CD4-positive, alpha-beta T cell (primary cell): ENCODE measurements at places on chromosomes 5 and 9.

DNA sequence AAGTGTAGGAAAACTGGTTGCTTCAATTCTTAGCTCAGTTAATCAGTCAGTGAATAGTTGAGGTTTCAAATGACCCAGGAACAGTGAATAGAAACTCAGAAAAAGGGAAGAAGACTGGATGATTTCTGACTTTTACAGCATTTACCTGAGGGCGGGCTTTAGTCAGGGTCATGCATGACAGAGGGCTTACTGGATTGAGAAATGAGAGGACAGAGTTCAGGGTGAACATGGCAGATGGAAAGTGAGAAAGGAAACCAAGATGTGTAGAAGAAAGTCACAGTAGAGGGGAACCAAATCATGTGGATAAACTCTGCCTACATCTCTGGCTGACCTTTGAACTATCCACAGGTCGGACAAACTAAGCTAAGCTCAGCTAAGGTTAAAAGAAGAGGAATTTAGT, 596.0 kb downstream of the SEMA5A start:
- no peak for DNase-seq

- no peak for DNase-seq
These were observed 3.5 kb downstream of the RUFY1 start for GRCh38 chr5:179553875-179554274.

- no peak for DNase-seq
These were observed 11.2 kb upstream of the JAK2 start for GRCh38 chr9:4973902-4974301.

DNA sequence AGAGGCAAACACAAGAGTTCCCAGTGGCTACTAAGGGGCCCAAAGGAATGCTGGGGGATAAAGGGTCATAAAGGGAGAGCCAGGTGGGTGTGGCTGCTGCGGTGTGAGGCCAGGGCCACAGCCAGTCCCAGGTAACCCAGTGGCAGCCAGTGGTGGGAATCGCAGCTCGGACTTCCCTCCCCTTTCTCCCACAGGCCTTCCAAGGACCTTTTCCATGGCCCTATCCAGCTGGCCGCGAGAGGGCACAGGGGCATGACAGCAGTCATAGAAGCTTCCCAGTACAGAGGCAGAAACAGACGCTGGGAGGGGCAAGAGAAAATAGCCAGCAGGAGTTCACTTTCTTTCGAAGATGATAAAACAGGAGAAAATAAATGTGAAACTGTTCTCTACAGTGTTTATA, 257.6 kb downstream of the SEMA5A start:
- DNase-seq, result no peak

DNA sequence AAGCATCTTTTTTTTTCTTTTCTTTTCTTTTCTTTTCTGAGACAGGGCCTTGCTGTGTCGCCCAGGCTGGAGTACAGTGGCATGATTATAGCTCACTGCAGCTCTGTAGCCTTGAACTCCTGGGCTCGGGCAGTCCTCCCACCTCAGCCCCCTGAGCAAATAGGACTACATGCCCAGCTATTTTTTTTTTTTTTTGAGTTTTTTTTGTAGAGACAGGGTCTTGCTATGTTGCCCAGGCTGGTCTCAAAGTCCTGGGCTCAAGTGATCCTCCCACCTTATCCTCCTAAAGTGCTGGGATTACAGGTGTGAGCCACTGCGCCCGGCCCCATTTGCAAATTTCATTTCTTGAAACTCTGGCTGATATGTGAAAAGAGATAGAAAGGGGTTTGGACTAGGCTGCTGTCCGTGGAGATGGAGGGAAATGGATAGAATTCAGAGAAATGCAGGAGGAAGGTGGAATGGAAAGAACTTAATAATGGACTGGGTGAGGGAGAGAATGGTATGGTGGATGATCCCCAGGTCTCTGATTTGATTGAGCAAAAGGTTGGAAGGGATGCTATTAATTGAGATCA, 32.9 kb downstream of the TNFAIP8 start:
- no peak for DNase-seq

- DNase-seq, result no peak
These were observed 480.8 kb downstream of the PSAT1 start for GRCh38 chr9:78777747-78778146.

DNA sequence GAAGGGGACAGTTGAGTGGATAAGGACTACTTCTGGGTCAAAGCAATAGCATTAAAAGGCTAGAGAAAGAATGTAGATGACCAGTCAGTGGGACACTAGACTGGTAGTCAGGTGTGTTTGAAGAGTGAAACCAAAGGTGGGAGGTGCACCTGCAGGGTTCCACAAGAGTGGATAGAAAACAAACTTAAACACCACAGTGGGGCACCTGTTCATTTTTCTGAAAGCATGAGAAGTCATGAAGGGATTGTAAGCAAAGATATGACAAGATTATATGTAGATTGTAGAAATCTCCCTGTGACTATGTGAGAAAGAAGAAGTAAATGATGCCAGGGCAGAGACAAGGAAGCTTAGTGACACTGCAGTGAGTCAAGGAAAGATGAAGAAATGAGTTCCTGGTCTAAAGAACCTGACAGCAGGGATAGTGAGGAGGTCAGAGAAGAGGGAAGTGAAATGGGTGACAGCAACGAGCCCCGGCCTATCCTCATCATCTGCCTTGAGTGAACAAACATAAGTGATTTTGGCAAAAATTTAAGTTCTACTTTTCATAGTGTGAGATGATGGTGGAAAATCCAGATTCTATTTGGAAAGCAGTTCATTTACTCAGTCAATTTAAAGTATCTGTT, 296.9 kb downstream of the TLE4 start:
- peak; percentile 21 for DNase-seq

GRCh38 chr9:123568691-123569688, 213.0 kb downstream of the CRB2 start:
- no peak for DNase-seq

DNA sequence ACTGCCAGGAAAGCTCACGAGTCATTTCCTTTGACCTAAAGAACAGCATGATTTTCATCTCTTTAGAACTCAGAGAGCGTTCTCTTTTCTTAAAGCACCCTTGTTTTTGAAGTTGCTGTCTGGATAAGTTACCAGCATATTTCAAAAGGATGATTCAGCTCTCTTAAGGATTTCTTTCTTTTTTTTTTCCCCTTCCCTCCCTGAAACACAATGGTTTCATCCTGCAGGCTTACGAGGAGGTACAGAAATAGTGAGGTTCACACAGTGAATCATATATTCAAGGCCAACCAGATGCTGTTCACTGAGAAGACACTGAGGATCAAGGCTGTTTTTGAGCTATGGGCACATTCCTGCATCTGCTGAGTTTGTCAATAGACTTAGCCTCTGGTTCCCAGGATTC, 257.2 kb downstream of the KIF4B start:
- DNase-seq, result no peak

DNA sequence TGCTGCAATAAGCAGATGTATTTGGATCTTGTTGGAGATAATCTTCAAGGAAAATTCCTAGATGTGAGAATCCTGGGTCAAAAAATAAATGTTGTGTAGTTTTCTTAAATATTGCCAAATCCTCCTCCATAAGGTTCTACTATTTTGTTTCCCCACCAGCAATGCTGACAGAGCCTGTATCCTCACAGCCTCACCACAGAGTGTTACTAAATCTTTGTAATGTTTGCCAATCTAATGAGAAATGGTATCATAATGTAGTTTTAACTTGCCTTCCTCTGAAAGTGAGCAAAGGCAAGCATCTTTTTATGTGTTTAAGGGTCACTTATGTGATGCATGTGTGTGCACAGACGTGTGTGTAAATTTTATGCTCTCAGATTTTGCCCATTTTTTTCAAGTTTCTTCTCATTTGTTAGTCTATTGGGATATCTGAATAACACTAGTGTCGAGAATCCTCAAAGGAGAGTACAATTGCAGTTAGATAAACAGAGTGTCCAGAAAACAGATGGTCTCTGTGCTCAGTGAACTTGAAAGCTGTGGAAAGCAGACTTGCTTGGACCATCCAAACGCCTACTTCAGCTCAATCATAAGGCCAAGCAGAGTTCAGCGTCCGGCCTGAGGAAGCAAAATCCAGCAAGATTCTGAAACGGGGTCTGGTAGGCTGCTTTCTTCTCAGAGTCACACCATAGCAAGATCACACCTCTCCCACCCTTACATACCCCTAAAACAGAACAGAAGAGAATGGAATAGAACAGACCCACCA, 35.7 kb upstream of the UGT3A1 start:
- DNase-seq, result no peak

GRCh38 chr9:102000956-102001355, 262.5 kb upstream of the GRIN3A start:
- DNase-seq, result no peak

DNA sequence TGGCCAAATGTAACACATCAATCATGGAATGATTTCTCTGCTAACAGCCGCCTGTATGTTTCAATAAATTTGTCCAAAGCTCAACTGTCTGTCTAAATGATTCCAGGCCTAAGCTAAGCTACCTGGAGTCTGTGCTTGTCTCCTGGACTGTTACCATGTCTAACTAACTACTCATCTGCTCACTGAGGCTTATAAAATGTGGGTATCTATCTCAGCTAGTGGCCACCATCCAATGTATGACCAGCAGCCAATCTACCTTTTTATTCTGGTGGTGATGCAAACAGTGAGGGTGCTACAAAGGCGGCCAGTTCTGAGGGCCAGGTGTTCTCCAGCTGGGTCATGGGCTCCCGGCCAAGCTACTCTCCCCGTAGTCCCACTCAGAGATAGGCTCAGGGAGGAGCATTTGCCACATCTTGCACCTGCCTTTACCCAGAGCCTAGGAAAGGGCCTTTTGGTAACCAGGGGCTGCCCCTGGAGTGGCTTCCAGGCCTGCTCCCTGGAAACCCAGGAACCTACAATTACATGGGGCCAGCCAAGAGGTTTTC, 59.1 kb downstream of the PFDN1 start:
- DNase-seq, result no peak

GRCh38 chr5:77168161-77168878, 42.2 kb upstream of the PDE8B start:
- DNase-seq, result no peak

DNA sequence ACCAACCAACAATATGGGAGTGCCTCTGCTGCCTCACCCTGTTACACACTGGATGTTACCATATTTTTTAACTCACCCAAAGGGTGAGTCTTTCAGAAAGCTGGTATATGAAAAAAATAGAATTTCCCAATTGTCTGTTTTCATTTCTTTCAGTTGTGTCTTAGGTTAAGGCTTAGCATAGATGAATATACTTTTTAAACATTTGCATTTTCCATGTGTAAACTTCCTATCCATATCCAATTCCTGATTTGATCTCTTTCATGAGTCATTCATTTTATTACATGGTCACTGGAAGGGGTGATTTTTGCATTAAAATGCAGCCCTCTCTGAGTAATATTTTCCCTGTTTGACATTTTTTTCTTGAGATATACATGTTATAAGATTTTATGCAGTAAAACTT, 406.5 kb downstream of the SEMA5A start:
- no peak for DNase-seq

DNA sequence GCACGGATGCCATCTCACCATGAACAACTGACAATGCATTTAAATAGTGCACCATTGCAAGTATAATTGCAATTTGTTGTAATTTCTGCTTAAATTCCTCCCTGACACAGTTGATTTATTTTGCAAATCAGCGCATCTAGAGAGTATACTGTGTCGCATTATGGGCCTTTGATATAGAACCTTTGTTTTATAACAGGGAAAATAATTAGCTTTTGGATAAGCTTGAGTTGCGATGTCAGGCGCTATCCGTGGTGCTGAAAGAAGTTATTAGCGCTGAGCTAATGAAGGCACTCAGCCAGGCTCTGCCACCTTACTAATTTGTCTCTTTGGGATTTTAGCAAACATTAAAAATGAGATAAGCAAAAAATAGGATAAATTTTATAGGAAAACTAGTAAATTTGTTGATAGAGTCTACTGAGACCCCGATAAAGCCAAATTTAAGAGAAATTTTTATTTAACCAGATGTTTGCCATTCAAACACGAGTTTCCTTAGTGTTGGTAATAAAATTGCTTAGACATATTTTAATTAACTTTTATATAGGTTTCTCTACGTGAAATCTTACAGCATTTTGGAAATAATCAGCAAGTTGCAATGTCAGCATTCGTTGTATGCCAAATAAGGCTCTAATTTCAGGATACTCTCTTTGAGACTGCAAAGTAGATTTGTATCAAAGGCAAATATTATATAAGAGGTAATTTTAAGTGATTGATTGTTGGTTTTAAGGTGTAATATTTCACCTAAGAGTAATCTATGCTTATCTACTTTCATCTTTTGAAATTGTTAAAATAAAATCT, 355.5 kb downstream of the TLR4 start:
- no peak for DNase-seq

- DNase-seq, result no peak
These were observed 108.4 kb downstream of the ENTREP1 start for GRCh38 chr9:69433392-69433791.

DNA sequence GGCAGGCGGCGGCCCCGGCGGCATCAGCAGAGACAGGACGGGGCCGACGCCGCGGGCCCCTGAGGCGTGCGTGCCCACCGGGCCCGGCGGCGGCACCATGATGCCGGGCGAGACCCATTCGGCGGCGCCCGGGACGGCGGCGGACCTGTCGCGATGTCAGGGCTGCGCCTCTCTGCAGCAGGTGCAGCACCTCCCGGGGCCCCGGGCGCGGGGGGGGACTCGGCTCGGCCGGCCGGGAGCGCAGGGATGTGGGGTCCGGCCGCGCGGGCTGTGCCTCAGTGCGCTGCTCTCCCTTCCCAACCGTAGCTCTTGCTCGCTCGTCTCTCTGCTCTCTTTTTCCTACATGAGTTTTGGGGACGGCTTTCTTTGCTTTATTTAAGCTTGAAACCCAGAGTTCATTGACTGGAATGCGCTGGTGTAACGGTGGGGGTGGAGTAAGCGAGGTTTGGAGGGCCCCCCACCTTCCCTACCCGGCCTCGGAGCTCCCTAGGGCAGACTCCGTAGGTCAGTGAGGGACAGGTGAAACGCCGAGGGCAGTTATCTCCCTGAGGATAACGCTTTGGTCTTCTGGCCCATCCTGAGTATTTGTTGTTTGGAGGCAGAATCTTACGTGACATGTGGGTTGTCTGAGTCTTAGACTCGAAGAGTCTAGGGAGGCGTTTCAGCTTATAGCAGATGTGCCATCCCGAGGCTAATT, 490 bp downstream of the ICE1 start:
- DNase-seq, result peak; percentile 9

GRCh38 chr9:109100543-109101201, 19.1 kb downstream of the TMEM245 start:
- DNase-seq, result no peak

DNA sequence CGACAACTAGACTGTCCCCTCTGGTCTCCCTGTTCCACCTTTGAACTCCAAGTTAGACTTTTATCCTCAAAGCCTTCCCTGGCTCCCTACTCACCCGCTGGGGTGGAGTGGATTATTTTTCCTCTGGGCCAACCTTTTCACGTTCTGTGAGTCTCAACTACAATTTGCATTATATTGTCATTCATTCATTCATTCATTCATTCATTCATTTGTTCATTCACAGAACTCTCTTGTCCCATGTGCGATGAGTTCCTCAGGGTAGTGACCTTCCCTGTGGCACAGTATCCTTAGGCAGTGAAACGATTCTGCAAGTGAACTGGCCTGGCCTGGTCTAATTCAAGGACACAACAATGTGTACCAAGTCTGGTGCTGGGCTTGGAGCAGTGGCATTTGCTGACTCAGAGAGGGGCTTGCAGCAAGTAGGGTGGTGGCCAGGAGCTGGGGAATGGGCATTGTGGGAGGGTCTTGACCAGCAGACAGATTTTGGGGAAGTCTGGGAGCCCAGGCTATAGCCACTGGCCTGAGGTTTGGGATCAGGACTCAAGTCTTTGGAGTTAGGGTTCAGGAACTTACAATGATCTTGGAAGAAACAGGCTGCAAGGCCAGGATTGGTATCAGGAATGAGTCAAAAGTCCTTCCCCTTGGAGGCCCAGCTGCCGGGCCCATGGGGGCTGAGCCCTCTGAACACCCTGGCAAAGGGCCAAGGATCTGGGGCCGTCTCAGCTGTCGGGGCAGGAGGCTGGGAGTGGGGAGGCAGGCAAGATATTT, 37.2 kb upstream of the COL15A1 start:
- no peak for DNase-seq

- DNase-seq, result no peak
These were observed 203.7 kb downstream of the SEMA6A start for GRCh38 chr5:116370886-116371285.
